LNCaP clone FGC (cell line): ENCODE measurements at places on chromosomes 2 and 18.

GRCh38 chr2:100833331-100833730 is 13.4 kb downstream of the NPAS2 start:
- DNase-seq, result no peak

- no peak for DNase-seq
These were observed 239.4 kb downstream of the KLHL29 start for GRCh38 chr2:23624378-23624777.

DNA sequence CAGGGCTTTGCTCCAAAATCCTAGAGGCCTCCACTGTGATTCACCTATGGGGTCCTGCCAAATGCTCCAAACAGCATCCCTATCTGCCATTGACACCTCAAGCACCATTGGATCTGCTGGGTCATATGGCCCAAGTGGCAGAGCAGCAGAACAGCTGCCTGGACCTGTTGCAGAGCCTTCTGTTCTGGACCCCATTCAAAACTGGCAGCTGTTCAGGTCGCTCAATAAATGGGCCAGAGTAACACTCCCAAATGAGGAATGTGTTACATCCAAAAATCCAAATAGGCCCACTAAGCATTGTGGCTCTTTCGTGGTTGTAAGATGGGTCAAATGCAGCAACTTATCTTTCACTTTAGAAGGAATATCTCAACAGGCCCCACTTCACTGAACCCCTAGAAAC is 783.6 kb downstream of the DCDC2C start:
- DNase-seq, result no peak

DNA sequence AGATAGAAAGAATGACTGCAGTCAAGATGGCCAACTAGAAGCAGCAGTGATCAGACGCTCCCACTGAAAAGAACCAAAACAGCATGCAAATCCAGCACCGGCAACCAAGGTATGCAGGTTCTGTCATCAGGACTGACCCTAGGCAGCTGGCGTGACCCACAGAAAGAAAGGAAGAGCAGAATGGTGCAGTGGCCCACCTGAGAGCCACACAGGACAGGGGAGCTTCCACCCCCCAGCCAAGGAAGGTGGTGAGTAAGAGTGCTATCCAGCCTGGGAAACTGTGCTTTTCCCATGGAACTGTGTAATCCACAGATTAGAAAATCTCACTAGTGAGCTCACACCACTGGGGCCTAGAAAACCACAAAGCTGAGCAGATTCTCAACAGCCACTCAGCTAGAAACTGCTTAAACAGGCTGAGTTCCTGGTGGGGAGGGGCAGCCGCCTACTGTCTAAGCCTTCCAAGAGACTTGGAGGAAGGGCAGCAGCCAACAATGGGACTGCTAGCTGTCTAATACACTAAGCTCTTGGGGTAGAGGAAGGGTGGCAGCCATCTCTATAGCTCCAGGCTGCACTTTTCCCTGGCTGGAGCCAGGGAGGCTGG is 127.9 kb downstream of the EVA1A start:
- DNase-seq, result no peak

- DNase-seq, result no peak
These were observed 59.4 kb downstream of the RHOB start for GRCh38 chr2:20506201-20506685.

- no peak for DNase-seq
These were observed 122.6 kb downstream of the CABLES1 start for GRCh38 chr18:23257686-23258565.

GRCh38 chr2:103276869-103277268 is 515.0 kb downstream of the TMEM182 start:
- DNase-seq, result no peak

DNA sequence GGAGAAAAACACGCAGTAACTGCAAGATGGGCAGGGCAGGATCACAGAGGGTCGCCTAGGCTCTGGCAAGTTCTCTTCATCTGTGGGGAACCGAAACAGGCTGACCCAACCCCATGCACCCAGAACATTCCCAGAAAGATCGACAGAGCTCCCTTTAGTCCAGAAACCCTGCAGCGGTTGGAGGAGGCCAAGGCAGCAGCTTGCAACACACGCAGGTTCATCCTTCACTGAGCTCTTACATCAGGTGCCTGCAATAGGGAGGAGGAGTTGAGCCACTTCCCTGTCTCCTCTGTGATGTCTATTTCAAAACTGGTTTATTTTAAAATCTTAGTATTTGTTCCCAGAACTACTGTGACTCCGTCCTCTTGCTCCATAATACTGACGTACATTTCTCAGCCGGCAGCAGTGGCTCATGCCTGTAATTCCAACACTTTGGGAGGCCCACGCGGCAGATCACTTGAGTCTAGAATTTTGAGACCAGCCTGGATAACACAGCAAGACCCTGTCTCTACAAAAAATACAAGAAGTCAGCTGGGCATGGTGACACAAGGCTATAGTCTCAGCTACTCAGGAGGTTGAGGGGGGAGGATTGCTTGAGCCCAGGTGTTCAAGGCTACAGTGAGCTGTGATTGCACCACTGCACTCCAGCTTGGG is 11.5 kb upstream of the SLC11A1 start:
- no peak for DNase-seq

GRCh38 chr2:97714084-97714949 is 941 bp downstream of the ZAP70 start:
- DNase-seq, result no peak

- DNase-seq, result no peak
These were observed 19.5 kb upstream of the TMEM163 start for GRCh38 chr2:134738141-134738870.

DNA sequence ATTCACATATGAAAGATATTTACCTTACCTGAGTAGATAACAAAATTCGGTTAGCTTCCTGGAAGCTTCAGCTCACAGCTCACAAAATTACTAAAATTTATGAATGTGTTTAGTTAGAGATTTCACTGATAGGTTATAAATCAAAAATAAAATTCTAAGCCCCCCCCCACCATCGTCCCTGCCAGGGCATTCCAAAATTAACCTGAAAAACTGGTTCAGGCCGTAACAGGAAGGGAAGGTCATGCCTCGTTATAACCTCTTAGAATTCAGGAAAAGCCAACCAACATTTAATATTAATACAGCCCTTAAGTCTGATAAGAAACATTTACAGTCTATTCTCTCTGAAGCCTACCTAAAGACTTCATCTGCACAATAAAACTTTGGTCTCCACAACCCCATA is 48.9 kb downstream of the COX7A2L start:
- peak; percentile 10 for DNase-seq

GRCh38 chr2:127485051-127485693 is 41.1 kb downstream of the IWS1 start:
- no peak for DNase-seq

DNA sequence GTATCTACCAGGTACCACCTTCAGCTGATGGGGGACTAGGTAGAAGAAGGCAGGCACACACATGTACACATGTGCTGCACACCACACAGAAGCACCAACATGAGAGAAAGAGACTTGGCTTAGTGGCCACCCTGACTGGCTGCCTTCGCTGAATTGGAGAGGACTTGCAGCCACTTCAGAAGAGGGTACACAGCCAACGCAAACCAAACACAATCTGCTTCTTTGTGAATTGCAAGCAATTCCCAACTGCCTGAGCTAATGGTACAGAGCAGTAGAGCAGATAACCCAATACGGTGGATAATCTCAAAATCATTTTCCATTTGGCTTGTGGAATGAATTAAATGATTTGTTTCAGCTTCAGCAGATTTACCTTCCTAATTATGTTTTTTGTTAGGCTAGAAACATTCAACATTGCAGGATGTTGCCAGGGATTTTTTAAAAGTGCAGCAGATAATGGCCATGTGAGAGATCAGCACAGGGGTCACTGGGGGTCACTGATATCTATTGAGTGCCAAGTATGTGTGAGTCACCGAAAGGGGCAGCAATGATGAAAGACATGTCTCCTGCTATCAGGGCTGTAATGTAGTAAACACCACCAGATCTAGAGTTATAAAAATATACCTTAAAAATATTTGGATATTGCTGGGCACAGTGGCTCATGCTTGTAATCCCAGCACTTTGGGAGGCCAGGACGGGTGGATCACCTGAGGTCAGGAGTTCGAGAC is 652.6 kb downstream of the BCL11A start:
- DNase-seq, result no peak

DNA sequence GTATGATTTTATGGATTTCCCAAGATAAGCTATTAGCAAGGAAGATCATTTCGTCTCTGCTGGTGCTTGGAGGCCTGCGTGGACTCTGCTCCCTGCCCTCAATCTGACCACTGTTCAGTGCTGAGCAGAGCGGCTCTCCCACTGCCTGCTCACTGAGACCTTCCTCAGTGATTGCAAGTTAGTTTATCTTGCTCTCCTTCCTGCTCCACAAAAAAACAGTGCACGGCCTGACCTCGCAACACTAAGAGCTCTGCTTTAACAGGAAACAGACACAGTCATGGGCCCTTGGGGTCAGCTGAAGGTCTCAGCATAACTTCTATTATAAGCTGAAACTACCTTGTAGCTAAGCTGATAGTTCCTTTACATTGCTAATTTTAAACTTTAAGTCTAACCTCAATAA is 53.1 kb downstream of the PRELID3A start:
- no peak for DNase-seq

DNA sequence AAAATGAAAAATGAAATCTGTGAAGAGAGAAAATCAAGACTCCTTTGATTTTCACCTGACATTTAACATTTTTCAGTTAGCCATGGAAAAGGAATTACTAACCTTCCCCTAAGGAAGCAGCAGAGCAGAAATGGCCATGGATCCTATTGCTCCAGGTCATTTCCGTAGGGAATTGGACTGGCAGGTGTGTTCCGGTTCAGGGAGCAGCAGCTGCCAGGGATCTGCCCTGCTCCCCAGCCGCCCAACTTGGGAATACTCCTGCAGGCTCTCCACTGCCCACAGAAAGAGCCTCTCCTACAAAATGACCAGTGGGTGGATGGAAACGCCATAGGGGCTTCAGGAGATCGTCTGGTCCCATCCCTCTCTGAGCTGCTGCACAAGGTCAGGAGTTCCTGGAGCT is 86.0 kb upstream of the MAPK4 start:
- no peak for DNase-seq

- no peak for DNase-seq
These were observed 99.1 kb downstream of the ADD2 start for GRCh38 chr2:70668911-70669310.

DNA sequence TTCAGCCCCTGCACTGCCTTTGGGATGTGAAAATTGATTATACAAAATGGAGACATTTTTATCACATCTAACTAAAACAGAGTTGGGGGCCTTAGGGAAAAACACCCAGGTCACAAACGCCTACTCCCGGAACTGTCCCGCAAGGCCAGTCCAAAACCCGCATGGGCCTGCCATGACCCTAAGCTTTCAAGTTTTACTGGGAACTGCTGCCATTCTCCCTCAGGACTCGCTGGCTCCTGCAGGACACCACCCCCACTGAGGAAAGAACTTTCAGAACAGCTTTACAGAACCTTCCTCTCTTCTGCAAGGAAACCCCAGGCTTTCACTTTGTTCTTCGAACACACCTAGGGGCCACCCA is 320.4 kb upstream of the HS6ST1 start:
- DNase-seq, result no peak

GRCh38 chr2:62654423-62654791 is 51.1 kb upstream of the EHBP1 start:
- DNase-seq, result no peak

DNA sequence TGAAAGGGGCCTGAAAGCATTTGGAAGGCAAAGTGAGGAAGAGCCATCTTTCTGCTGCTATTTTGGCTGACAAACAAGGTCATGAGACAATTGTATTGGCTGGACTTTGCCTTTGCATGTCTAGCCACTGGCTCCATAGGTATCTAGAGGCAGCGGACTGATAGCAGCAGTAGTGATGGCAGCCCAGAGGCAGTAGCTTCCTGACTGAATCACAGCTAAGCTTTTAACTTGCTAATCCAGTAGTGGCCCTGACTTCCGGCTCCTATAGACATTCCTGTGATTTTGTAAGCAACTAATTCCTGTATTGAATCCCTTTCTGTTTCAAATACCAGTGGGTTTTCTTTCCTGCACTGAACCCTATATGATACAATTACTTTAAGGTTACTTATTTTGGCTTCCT is 69.8 kb upstream of the PDE1A start:
- no peak for DNase-seq

- no peak for DNase-seq
These were observed 31.5 kb downstream of the NDC80 start for GRCh38 chr18:2602844-2603243.

DNA sequence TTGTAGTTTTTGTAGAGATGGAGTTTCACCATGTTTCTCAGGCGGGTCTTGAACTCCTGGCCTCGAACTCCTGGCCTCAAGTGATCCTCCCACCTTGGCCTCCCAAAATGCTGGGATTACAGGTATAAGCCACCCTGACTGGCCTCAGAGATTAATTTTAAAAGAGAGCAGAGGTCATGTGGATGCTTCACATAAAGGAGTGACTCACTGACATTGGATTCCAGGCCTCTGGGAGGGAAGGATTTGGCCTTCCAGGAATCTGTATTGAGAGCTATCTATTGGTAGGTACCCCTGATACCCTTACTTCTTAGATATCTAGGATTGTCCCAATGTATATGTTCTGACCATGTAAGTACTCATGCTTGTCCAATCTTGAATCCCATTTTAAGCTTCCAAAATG is 138.4 kb downstream of the FAM161A start:
- no peak for DNase-seq

GRCh38 chr2:105798595-105798994 is 53.9 kb downstream of the NCK2 start:
- no peak for DNase-seq
